ENCODE measurements at places on chromosomes 2 and 18. TPM values are rescaled to one million over a fixed set of nuclear protein-coding genes. Genes with fewer than 3 reads are reported as not detected.

- no peaks in the 10 kb centered on the region for H3K4me1 ChIP-seq
- no peaks in the 10 kb centered on the region for H3K27me3 ChIP-seq
- no peak for DNase-seq
Measured at GRCh38 chr2:151177756-151178155, 83.9 kb downstream of the RBM43 start.

GRCh38 chr18:22667616-22668422 is 250.1 kb upstream of the CTAGE1 start:
- H3K4me1 ChIP-seq = no peaks in the 10 kb centered on the region
- H3K36me3 ChIP-seq = no peaks in the 10 kb centered on the region
- no peak overlapping the region for H3K4me3 ChIP-seq
- H3K27me3 ChIP-seq = no peaks in the 10 kb centered on the region
- no peak for DNase-seq
- no peak overlapping the region for H3K27ac ChIP-seq

DNA sequence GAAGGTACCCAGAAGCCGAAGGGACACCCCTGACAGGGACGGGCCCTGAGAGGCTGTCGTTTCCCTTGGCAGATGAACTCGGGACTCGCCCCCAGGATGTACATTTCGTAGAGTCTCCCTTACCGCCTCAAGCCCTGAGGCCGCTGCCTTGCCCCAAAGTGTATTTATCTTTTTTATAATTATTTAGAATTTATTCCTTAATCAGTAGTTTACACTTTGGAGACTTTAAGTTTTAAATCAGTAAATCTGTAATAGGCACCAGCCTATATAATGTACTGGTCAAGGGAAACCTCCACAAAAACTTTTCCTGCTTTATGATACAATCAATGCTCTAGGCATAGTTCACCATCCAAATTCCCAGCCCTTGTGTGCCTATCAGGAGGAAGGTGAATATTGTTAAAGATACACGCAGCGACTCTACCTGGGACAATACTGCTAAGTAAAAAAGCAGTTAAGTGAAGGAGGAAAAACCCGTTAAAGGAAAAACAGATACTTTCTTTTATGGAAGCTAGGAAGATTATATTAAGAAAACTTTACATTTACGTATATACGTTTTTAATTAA is 848 bp downstream of the VRK2 start:
- peak overlapping the region; percentile 72 for H3K4me3 ChIP-seq
- no peaks in the 10 kb centered on the region for H3K27me3 ChIP-seq

- H3K27ac ChIP-seq = no peak overlapping the region
- H3K36me3 ChIP-seq = no peaks in the 10 kb centered on the region
- H3K4me3 ChIP-seq = no peak overlapping the region
- DNase-seq = no peak
- H3K4me1 ChIP-seq = no peaks in the 10 kb centered on the region
Measured at GRCh38 chr2:223652902-223653301, 50.7 kb upstream of the SCG2 start.

- H3K4me3 ChIP-seq = no peak overlapping the region
- no peak for DNase-seq
- H3K4me1 ChIP-seq = peaks cover 44% of the 10 kb centered on the region
Measured at GRCh38 chr2:60547841-60548240, 5.6 kb downstream of the BCL11A start.

DNA sequence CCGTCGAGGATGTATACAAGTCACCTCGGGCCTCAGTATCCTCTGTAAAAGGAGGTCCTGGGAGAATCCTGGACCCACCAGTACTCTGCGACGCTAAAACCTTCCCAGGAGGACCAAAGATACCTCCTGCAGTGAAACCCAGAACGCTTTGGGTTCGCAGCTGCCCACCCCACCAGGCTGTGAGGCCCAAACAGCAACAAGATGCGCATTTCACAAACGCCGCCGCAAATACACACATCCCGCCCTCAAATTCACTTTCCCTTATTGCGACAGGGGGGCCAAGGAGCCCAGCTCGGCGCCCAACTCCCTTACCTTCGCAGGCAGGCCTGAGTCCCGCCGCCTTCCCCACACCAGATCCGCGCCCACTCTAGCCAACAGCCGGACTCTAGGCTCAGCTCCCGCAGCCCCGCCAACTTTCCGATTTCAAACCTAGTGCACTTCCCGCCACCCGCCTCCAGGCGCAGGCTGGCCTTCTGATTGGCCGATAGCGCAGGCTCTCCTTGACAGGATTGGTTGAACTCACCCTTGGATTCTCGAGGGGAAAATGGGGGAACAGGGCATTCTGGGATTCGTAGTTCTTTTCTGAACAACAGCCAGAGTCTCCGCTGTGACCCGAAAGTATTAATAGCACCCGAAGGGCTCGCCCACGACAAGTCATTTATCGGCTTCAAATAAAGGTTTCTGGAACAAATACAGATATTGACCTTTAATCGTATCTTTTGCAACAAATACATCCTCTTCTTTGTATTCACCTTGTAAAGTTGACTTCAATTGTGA is at the start of gene SPC25:
Gene SPC25, minus strand, starts transcription at position 425 of the 777 bp plus-strand sequence. CDS start 911 bp downstream, outside the sequence.
- peak within 1 kb of the TSS; percentile 58 for H3K4me3 ChIP-seq
- H3K27me3 ChIP-seq = no peaks in the 10 kb centered on the region
- H3K27ac ChIP-seq = no peak within 1 kb of the TSS
- peaks cover 12% of the 10 kb centered on the region for H3K4me1 ChIP-seq

DNA sequence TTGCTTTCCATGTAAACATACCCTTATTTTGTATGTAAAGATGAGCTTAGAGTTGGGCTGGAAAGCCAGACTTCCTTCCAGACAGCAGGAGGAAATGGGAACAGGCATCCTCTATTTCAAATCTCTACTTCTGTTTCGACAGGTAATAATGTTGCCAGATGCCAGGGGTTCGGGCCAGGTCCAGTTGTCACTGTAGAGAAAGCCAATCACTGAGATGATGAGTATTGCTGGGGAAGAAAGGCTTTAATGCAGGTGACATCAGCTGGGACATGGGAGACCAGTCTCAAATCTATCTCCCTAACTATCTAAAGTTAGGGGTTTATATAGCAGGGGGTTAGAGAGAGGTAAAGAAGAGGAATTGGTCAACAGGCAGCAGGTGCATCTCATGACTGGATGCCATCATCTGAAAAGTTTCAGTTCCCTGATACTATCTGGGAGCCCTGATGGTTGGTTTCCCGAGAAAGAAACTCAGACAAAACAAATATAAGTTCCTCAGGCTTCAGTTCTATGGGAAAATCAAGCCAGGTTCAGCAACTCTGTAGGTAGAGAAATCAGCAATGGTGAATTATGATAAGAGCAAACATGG is 9.3 kb upstream of the MTCL1 start:
- H3K4me1 ChIP-seq = no peaks in the 10 kb centered on the region
- H3K36me3 ChIP-seq = no peaks in the 10 kb centered on the region
- no peak overlapping the region for H3K27ac ChIP-seq
- no peaks in the 10 kb centered on the region for H3K27me3 ChIP-seq
- no peak overlapping the region for H3K4me3 ChIP-seq
- DNase-seq = no peak

- H3K27me3 ChIP-seq = no peaks in the 10 kb centered on the region
- H3K4me1 ChIP-seq = peaks cover 21% of the 10 kb centered on the region
- H3K36me3 ChIP-seq = no peaks in the 10 kb centered on the region
- no peak for DNase-seq
Measured at GRCh38 chr2:47269316-47270232, 114.5 kb upstream of the STPG4 start.

The PROKR1 gene
- total RNA-seq = not detected

The PPP1R1C gene
- total RNA-seq = not detected

The ELOA2 gene
- not detected for total RNA-seq
